ENCODE measurements at places on chromosomes 5 and 9.

GRCh38 chr5:56278335-56278753 is 45.2 kb upstream of the ANKRD55 start:
- no peak for DNase-seq

DNA sequence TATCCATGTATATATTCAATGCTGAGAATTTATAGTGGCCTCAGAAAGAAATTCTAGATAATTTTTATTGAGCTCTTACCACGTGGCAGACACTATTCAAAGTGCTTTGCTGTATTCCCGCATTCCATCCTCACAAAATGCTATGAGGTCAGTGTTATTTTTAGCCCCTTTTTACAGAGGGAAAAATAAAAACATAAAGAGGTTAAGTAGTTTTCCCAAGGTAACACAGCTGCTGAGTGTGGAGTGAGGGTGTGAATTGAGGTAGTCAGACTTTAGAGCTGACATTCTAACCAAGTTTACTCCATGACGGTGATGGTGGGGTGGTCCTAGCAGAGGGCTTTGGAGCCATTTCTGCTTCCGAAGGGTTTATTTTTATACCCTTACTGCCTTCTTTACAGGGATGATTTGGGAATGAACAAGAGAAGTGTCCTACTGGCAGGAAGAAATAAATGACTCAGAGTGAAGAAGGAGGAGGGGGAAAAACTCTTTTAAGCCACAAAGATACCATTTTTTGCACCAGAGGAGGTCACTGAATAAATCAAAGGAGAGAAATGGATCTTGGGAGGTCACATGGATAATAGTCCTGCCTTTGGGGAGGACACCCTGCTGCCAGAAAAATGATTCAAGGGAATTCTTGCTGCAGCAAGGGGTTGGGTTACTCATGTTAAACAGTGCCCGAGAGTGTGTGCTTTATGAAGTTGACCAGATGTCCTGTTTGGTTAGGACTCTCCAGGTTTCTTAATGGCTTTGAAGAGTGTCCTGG is 76.1 kb downstream of the HMHB1 start:
- no peak for DNase-seq

DNA sequence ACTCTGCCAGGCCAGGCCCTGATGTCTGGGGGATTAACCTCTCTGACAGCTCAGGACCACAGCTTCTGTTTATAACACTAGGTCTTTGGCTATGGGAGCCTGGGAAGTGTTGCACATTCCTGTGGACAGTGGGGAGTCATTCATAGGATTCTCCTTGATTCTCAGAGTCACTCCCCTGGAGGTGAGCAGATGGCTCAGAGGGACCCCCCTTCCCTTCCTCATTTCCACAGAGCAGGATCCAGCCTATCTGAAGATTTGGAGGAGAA is 60.2 kb downstream of the NRG2 start:
- DNase-seq = no peak

GRCh38 chr9:117010061-117010460 is 323.0 kb downstream of the TRIM32 start:
- DNase-seq = no peak

DNA sequence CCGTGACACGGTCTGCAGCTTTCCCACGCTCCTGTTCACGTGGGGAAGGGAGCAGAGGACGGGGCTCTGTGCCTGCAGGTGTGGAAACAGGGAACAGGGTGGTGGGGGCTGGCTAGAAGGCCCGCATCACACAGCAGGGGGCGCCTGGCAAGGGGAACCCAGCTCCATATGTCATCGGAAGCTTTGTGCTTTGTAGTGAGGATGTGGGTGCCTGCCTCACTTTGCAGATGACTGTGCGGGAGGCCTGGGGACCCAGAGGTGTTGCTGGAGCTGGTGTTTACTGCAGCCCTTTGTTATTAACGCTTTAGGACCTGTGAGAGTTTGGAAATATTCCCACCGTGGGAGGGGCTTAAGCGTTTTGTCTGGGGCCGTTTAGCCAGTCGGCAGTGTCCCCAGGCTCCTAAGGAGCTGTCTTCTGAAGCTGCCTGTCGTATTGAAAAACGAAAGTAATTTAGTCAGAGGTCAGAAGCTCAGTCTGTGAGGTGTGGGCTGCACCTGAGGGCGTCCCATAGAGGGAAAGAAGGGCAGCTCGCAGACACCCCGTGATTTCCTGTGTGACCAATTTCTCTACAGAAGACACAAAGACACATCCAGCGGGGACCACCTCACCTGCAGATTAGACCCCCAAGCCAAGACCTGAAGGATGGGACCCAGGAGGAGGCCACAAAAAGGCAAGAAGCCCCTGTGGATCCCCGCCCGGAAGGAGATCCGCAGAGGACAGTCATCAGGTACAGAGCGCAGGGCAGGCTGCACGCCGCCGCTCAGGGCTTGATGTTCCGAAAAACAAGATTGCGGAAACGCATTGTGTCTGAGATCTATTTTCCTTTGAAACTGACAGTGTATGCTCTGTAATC is 9.1 kb downstream of the MAN1B1 start:
- DNase-seq = no peak

GRCh38 chr5:120640778-120641177 is 176.7 kb downstream of the PRR16 start:
- no peak for DNase-seq

GRCh38 chr9:127896395-127897192 is 2.8 kb downstream of the ST6GALNAC6 start:
- DNase-seq = no peak

DNA sequence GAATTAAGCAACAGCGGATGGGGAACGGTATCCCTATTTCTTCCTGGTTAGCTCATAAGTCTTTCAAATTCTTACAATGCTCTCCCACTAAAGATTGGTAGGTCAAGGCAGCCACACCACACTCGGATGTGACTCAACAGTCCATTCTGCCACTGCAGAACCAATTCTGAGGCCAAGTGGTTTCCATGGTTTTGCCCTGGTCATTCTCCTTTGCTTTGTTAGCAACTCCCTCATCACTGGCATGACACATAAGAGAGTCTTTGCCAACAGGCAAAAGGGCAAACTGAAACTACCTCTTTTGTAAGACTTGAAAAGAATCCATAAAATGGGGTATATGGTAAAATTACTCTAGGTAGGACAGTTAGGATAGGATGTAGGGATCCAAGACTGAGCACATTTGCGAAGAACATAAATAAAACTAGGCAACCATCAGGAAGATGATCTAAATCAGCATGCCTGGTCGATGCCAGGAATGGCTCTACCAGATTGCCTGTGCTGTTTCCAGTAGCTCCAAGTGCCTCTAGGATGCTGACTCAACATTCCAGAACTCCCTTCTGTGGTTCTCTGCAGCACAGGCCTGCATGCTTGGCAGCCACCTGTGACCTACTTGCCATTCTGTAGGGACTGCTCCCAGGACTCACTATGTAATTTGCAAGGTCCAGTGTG is 105.4 kb downstream of the DCP2 start:
- DNase-seq = no peak

DNA sequence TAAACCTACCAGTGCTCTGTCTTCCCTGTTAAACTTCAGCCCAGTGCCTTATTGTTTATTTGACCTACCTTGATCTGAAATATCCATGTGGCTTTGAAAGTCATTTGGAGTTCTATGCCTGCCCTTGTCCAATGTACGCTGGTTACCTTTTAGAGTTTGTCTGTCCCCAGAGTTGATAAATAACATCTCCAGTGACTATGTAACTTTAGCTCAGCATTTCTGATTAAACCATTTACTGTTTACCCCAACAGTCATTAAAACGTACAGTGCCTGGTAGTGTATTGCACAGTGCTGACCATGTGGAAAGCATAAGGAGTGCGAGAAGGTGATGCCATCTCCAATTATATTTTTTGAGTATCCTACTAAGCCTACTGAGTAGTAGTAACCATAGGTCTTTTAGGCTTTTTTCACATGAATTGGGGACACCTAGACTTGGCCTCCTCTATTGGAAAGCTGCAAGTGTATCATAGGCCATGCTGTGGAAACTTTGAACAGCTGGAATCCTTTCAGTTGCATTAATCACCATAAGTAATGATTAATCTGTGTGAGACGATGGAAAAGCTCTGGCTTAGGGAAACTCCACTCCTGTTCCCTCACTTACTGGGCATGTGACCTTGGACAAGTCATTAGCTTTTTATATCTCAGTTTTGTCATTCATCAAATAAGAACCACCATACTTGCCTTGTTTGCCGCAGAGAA is 93.5 kb downstream of the MAST4 start:
- no peak for DNase-seq

- no peak for DNase-seq
Observed at GRCh38 chr5:158611581-158611980, 488.1 kb downstream of the EBF1 start.

DNA sequence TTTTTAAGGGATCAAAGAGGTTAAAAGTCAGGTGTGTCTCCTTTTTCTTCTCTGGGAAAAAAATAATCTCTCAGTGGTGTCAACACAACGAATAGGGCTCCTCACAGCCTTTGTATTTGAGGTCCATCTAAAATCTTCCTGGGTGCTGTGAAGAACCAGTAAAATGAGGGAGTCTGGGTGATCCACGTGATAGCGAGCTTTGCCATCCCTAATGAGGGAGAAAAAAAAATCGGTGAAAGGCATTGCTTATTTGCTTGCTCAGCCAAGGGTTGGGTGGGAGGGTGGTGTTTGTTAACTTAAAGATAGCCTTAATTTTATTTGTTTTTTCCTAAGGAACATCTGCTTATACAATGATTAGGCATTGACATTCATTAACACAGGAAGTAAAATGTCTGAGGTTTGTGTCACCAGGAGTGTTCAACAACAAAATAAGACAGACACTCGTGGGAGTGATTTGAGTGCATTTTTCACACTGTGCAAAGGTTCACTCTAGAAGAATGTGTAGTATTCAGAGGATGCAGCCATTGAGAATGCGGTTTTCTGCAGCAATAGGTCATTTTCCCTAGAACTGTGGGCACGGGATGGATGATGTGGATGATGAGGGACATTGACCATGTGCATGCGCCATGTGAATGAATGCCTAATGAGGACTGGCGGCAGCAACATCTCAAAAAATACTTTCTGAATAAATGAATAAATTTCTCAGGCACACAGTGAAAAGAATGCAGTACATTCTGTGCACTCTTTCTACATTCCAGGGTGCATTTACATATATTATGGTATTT is 369.5 kb downstream of the NTRK2 start:
- DNase-seq = no peak

GRCh38 chr9:129237164-129237611 is 59.1 kb upstream of the IER5L start:
- DNase-seq = no peak

DNA sequence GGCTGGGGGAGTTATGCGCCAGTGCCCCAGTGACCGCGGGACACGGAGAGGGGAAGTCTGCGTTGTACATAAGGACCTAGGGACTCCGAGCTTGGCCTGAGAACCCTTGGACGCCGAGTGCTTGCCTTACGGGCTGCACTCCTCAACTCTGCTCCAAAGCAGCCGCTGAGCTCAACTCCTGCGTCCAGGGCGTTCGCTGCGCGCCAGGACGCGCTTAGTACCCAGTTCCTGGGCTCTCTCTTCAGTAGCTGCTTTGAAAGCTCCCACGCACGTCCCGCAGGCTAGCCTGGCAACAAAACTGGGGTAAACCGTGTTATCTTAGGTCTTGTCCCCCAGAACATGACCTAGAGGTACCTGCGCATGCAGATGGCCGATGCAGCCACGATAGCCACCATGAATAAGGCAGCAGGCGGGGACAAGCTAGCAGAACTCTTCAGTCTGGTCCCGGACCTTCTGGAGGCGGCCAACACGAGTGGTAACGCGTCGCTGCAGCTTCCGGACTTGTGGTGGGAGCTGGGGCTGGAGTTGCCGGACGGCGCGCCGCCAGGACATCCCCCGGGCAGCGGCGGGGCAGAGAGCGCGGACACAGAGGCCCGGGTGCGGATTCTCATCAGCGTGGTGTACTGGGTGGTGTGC is at the start of gene RXFP3:
Gene RXFP3, plus strand, starts transcription at position 6 of the 636 bp plus-strand sequence. Its CDS starts 355 bp downstream, at position 361.
- DNase-seq = no peak

DNA sequence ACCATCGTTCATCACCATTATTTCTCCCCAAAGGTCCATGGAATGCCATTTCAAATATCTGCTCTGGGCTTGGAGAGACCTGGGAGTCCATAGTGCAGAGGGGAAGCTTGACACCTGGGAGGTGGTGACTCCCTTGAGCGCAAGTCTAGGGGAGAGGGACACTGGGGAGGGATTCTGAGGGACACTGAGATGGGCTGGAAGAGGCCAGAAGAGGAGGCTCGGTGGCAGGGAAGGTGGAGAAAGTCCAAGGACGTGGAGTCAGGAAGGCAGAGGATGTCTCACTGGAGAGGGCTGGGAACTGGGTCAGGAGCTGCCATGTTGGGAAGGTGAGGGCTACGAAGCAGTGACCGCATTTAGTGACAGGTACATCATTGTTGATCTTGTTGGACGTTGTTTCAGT is 160.3 kb upstream of the MVB12B start:
- DNase-seq = no peak

- no peak for DNase-seq
Observed at GRCh38 chr5:91599863-91600262, 216.7 kb upstream of the ARRDC3 start.

- DNase-seq = no peak
Observed at GRCh38 chr5:160398806-160399205, 1.0 kb downstream of the FAM200C start.

DNA sequence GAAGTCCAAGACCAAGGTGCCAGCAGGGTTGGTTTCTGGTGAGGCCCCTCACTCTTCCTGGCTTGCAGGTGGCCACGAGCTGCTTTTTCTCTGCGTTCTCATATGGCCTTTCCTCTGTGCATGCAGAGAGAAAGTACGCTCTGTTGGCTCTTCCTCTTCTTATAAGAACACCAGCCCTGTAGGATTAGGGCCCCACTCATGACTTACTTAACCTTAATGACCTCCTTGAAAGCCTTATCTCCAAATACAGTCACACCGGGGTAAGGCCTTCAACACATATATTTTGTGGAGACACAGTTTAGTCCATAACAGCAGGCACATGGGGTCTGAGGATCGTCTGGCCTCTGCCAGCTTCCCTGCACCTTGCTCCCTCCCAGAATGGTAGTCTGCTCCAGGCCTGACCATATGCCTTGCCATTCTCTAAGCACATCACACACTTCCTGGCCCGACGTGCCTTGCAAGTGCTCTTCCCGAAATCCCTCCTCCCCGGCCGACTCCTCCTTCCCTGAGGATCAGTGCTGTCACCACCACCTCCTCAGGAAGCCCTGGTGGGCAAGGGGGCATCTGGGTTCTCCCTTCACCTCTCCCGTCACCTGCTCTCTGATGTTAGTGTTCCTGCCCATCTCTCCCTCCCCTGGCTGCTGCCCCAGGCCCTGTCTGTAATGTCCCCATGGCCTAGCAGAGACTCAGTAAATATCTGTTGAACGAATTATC is 200.7 kb downstream of the AOPEP start:
- no peak for DNase-seq

- no peak for DNase-seq
Observed at GRCh38 chr5:160702934-160703333, 149.1 kb downstream of the ATP10B start.

GRCh38 chr5:114447084-114447773 is 85.4 kb downstream of the KCNN2 start:
- DNase-seq = no peak

GRCh38 chr9:116937361-116937760 is 250.3 kb downstream of the TRIM32 start:
- no peak for DNase-seq

DNA sequence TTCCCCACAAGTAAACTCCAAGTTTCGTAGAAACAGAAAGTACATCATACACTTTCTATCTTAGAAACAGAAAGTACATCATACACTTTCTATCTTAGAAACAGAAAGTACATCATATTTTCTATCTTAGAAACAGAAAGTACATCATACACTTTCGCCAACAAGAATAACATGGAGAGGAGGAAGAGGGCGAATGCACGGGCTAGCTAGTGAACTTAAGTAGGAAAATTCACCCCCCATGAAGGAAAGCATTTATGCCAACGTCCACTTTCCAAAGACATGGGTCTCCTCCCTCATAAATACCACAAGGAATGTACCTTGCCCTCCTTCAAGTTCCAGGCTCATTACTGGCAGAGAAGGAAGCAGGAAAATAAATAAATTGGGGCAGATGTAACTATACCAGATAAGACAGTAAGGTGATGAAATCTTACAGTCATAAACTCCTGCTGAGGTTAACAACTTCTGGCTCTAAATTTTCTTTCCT is 64.7 kb downstream of the FRMD3 start:
- DNase-seq = no peak
